Naive B cell (primary cell): ENCODE measurements at places on chromosomes 13 and 19.
A peak's percentile ranks its signal among the peaks of the same experiment; 100 is the strongest.

- no peak overlapping the region for H3K4me3 ChIP-seq
- H3K27me3 ChIP-seq: no peaks in the 10 kb centered on the region
- no peaks in the 10 kb centered on the region for H3K4me1 ChIP-seq
- DNase-seq: no peak
- H3K36me3 ChIP-seq: peaks cover 11% of the 10 kb centered on the region
Observed at GRCh38 chr13:20995245-20995838, 66.0 kb downstream of the LATS2 start.

DNA sequence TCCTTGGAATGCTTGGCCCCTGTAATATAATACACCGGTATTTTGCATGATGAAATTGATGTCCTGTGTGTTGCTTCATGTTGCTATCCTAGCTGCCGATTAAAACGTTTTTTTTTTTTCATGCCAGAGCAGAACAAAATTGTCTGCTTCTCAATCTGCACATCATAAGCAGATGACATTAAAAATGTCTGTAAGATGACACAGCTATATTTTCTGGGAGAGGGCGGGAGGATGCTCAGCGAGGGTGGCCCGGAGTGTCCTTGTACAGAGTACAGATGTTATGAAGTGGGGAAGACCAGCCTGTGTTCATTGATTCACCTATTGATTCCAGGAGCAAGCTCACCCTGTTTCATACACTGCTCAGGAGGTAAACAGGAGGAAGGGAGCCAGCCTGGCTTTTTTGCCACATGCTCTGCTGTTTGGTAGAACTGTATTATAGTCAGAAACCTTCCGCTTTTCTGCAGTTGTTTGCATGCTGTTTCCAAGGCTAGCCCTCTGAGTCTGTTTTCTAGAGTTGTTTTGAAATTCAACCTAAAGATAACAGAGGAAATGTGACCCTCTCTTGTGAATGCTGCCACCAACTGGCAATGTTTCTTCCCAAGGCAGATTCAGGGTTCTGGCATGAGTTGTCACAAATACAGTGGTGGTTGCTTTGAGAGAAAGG, 4.7 kb upstream of the IRS2 start:
- H3K27ac ChIP-seq: no peak overlapping the region
- no peaks in the 10 kb centered on the region for H3K4me1 ChIP-seq
- peaks cover 8% of the 10 kb centered on the region for H3K27me3 ChIP-seq
- H3K4me3 ChIP-seq: peak overlapping the region; percentile 42
- DNase-seq: no peak

GRCh38 chr13:99287551-99287950, 19.6 kb downstream of the GPR183 start:
- no peak overlapping the region for H3K4me3 ChIP-seq
- peak overlapping the region; percentile 83 for H3K27ac ChIP-seq
- H3K36me3 ChIP-seq: peaks cover 4% of the 10 kb centered on the region
- H3K27me3 ChIP-seq: no peaks in the 10 kb centered on the region
- peaks cover 61% of the 10 kb centered on the region for H3K4me1 ChIP-seq

DNA sequence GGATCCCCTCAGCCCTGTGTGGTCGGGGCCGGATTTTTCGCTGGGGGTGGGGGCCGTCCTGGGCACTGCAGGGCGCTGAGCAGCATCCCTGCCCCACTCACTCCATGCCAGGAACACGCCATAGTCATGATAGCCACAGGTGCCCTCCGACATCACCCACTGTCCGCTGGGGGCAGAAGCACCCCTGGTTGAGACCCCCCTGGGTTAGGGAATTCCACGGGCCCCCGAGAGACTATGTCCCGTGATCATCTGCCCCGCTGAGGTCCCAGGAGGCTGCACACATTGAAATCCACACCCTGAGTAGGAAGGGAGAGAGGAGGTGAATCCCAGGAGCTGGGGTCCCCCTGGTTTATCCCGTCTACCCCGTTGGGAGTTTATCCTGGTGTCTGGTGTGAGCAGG, 16.2 kb downstream of the NCLN start:
- no peaks in the 10 kb centered on the region for H3K4me1 ChIP-seq
- H3K4me3 ChIP-seq: no peak overlapping the region
- no peak overlapping the region for H3K27ac ChIP-seq
- DNase-seq: no peak
- no peaks in the 10 kb centered on the region for H3K36me3 ChIP-seq

GRCh38 chr13:106490569-106491321, 44.7 kb downstream of the EFNB2 start:
- peak; percentile 2 for DNase-seq
- H3K36me3 ChIP-seq: no peaks in the 10 kb centered on the region
- H3K4me3 ChIP-seq: peak overlapping the region; percentile 46
- H3K27ac ChIP-seq: peak overlapping the region; percentile 92
- H3K27me3 ChIP-seq: peaks cover 52% of the 10 kb centered on the region

GRCh38 chr19:56211718-56212117, 9.6 kb downstream of the ZSCAN5C start:
- H3K36me3 ChIP-seq: no peaks in the 10 kb centered on the region
- no peak overlapping the region for H3K27ac ChIP-seq
- no peak overlapping the region for H3K4me3 ChIP-seq
- DNase-seq: no peak

DNA sequence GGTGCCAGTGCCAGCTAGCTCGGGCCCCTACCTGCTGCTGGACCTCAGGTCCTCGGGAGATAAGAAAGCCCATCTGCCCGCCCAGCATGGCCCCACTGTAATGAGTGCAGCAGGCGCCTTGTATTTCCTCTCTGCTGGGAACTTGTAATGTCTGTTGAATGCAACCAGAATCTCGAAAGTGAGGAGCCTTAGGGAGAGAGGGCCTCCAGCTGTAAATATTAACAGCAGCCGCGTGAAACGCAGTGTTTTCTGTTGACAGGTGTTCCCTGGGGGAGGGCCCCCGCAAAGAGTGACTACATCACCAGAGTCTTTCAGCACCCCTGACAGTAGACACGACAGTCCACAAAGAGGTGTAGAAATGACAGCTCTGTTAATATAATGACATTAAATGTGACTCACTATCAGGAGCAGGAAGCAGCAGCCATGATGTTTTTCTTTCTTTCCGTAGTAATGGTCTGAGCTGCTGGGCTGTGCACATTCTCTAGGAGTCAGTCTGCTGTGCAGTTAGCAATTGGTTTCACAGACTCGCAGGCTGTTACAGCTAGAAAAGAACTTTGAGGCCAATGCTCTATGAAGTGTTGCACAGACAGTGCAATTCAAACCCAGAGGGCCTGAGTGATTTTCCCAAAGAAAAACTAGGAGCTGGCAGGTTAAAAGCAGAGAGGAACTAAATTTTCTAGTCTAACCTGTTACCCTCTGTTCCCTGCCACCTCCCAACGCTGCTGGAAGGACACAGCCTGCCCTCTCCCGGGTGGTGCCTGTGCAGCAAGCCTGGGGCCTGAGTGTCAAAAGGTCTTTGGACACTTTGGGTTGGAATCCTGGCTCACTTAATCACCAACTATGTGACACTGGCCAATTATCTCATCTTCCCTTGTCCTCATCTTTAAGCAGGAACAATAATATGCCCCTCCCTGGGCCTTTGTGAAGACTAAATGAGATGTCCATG, 58.6 kb upstream of the WASF3 start:
- no peaks in the 10 kb centered on the region for H3K36me3 ChIP-seq
- DNase-seq: no peak
- H3K4me1 ChIP-seq: peaks cover 4% of the 10 kb centered on the region
- H3K27me3 ChIP-seq: peaks cover 33% of the 10 kb centered on the region

DNA sequence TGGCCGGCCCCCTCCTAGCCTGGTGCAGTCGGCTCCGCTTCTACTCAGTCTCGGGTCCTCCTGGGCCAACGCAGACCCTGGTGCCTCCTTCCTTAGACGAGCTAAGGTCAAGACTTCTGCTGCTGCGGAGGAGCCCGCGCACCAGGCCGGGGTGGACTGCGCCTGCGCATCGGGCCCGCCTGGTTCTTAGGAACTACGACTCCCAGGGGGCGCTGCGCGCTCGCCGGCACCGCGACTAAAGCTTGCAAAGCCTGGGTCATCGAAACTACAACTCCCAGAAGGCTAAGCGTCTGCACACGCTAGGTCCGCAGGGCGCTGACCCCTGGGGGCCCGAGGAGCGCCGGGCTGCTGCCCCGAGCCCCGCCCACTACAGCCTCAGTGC, at the start of gene ZNF835:
ZNF835 (minus strand) TSS at position 145 of the 382 bp plus-strand sequence. CDS start 6,559 bp downstream, outside the sequence.
- H3K36me3 ChIP-seq: peaks cover 3% of the 10 kb centered on the region
- H3K27me3 ChIP-seq: no peaks in the 10 kb centered on the region
- peak within 1 kb of the TSS; percentile 93 for H3K4me3 ChIP-seq
- H3K27ac ChIP-seq: peak within 1 kb of the TSS; percentile 44
- H3K4me1 ChIP-seq: peaks cover 17% of the 10 kb centered on the region
- peak; percentile 89 for DNase-seq

GRCh38 chr13:44976949-44977583, 12.2 kb downstream of the NUFIP1 start:
- peak overlapping the region; percentile 21 for H3K27ac ChIP-seq
- no peak for DNase-seq
- H3K36me3 ChIP-seq: peaks cover 8% of the 10 kb centered on the region

DNA sequence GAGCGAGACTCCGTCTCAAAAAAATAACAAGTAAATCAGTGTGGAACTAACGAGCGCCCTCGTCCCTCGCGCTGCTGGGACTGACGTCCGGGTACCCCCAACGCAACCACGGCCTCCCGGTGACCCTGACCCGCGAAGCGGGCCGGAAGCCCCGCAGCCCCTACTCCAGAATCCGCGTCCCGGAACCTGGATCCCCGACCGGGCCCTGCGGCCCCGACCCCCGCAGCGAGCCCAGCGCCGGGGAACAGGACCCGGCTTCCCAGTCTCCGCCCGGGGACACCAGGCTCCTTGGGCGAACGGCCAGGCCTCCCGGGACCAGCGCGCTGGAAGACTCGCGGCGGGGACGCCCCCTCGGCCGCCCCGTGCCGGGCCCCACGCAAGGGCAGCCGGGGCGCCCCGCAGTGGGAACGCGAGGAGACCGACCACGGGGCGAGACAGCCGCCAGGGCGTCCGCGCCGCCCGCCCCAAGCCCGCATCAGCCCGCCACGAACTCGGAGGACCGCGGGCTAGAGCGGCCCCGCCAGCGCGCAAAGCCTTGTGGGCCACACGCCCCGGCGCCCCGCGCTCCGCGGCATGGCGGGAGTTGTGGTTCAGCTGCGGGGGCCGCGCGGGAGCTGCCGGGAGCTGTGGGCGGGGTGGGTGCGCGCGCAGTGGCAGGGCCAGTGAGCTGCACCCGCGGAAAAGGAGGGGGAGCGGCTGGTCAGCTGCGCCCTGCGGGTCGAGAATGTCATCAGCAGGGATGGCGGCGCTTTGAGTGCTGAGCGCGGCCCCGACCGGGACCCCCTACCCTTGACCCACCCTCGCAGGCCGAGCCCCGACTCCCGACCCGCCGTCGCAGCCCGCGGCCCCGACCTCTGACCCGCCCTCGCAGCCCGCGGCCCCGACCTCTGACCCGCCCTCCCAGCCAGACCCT, 7.5 kb upstream of the MADCAM1 start:
- peak overlapping the region; percentile 51 for H3K27ac ChIP-seq
- DNase-seq: peak; percentile 92
- peaks cover 6% of the 10 kb centered on the region for H3K4me1 ChIP-seq
- H3K27me3 ChIP-seq: peaks cover 4% of the 10 kb centered on the region
- H3K36me3 ChIP-seq: no peaks in the 10 kb centered on the region

- peak overlapping the region; percentile 83 for H3K27ac ChIP-seq
- peak overlapping the region; percentile 90 for H3K4me3 ChIP-seq
- H3K36me3 ChIP-seq: no peaks in the 10 kb centered on the region
Observed at GRCh38 chr13:43877766-43878165, 1.8 kb downstream of the CCDC122 start.

DNA sequence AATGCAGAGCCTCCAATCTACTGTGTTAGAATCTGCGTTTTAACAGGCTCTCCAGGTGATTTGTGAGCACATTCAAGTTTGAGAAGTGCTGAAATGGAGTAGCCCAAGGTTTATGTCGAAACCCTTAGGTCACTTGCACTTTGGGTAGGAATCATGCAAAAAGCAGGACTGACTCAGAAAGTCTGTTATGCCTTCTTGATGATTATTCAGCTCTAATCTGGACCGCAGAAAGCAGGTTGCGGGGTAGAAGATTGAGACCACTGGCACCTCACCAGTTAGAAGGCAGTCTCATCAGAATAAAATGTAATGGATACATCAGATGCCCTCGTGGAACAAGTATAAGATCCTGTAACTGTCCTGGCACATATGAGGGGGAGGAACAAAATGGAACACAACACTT, 326.3 kb downstream of the DCLK1 start:
- no peak overlapping the region for H3K4me3 ChIP-seq
- H3K4me1 ChIP-seq: no peaks in the 10 kb centered on the region
- H3K27ac ChIP-seq: no peak overlapping the region
- no peaks in the 10 kb centered on the region for H3K36me3 ChIP-seq
- DNase-seq: no peak

DNA sequence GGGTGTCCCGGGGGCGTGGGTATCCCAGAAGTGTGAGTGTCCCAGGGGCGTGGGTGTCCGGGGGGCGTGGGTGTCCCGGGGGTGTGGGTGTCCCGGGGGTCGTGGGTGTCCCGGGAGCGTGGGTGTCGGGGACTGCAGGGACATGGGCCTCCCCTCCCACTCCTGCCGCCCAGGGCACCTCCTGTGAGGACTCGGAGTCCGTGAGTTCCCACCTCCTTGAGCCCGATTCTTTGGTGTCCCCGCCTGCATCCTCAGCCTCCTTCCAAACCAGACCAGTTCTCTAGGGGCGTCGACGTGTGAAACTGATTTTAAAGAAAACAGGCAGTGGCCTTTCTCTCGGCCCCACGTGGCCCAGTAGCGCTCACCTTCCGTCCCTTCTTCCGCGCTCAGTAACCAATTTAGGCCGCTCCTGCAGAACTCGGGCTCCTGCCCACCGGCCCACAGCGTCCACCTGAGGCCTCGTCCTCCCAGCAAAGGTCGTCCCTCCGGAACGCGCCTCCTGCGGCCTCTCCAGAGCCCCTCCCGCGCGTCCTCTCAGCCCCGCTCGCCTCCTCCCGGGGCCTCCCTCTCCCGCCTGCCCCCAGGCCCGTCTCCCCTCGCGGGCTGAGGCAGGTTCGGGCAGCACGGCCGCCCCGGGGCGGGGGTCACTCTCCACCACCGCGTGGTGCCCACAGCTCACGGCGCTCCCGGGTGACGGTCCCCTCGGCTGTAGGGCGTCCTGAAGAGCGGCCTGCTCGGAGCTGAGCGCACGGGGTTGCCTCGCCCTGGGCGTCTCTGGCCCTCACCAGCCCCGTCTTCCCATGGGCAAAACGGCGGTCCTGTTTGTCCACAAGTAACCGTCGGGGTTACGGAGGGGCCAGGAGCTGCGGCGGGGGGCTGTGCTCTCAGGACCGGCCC, 3.8 kb downstream of the F7 start:
- DNase-seq: no peak
- H3K4me1 ChIP-seq: no peaks in the 10 kb centered on the region
- H3K4me3 ChIP-seq: no peak overlapping the region
- H3K27me3 ChIP-seq: peaks cover 17% of the 10 kb centered on the region
- no peak overlapping the region for H3K27ac ChIP-seq
- H3K36me3 ChIP-seq: no peaks in the 10 kb centered on the region
